ENCODE measurements at places on chromosomes 12 and 14.
A peak's percentile ranks its signal among the peaks of the same experiment; 100 is the strongest.

GRCh38 chr12:121214855-121215745, 5.2 kb downstream of the P2RX4 start:
- peak; percentile 96 for DNase-seq

DNA sequence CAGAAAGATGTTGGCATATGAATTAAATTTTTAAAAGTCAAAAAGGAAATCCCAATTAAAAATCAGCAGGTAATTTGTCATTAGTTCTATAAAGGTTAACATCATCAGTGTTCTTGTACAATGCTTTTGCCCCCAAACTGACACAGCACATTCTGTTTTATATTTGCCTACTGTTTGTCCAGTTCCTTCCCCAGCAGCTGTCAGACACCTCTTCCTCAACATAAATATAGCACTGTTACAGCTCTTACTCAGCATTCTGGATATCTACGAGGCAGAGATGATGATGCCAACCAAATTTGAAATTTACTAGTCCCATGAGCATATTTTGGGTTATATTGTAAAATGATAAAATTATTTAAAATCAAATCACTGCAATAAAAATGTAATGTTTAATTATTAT, 124.6 kb downstream of the SINHCAF start:
- DNase-seq, result no peak

- DNase-seq, result no peak
Measured at GRCh38 chr12:76216585-76217472, 131.4 kb downstream of the BBS10 start.

- no peak for DNase-seq
Measured at GRCh38 chr14:59964251-59965007, 44.5 kb downstream of the LRRC9 start.

GRCh38 chr12:52829986-52830770, 3.9 kb downstream of the KRT79 start:
- no peak for DNase-seq

GRCh38 chr12:42791399-42791798, 201.9 kb upstream of the PRICKLE1 start:
- no peak for DNase-seq

DNA sequence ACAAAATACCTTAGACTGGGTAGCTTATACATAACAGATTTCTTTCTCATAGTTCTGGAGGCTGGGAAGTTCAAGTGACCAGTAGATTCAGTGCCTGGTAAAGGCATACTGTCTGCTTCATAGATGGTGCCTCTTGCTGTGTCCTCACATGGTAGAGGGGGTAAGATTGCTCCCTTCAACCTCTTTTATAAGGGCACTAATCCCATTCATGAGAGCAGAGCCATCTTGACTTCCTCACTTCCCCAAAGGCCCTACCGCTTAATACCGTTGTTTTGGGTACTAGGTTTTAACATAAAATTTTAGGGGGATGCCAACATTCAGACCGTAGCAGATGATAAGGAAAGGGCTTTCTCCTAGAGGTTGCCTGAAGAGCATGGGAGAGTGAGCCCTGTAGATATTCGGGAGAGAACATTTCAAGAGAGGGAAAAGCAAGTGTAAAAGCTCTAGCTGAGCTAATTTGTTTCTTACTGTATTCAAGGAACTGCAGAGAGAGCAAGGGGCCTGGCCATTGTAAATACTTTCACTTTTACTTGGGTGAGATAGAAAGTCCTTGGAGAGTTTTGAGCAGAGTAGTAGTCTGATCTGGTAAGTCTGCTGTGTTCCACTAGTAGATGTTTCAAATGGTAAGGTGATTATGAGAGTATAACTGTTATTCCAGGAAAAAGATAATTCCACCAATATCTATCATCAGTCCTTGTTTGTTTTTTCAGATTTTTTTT, 27.3 kb downstream of the FRS2 start:
- no peak for DNase-seq

- DNase-seq, result no peak
Measured at GRCh38 chr12:2547273-2548044, 247.3 kb upstream of the FKBP4 start.
